Aorta (tissue), 5 donors: ENCODE measurements at places on chromosomes 4 and X. TPM values are rescaled to one million over a fixed set of nuclear protein-coding genes. Genes with fewer than 3 reads are reported as not detected.
A peak's percentile ranks its signal among the peaks of the same experiment; 100 is the strongest.

The LYAR gene
- 12.1 TPM for total RNA-seq

- no peak overlapping the region for H3K27ac ChIP-seq
- no peak overlapping the region for H3K4me3 ChIP-seq
- no peaks in the 10 kb centered on the region for H3K4me1 ChIP-seq
- no peaks in the 10 kb centered on the region for H3K27me3 ChIP-seq
- no peaks in the 10 kb centered on the region for H3K36me3 ChIP-seq
Observed at GRCh38 chrX:151726751-151727150, 7.8 kb upstream of the CNGA2 start.

The USP46 gene
- total RNA-seq, result 23.7 TPM

- no peaks in the 10 kb centered on the region for H3K27me3 ChIP-seq
- peak overlapping the region; percentile 69 for H3K4me3 ChIP-seq
- no peaks in the 10 kb centered on the region for H3K4me1 ChIP-seq
Observed at GRCh38 chrX:135522132-135522530, 1.7 kb downstream of the INTS6L start.

The USP17L17 gene
- total RNA-seq, result not detected

The AIFM1 gene
- total RNA-seq, result 16.8 TPM

The MGARP gene
- total RNA-seq, result 2.2 TPM

GRCh38 chrX:40260146-40260747 is 162.5 kb upstream of the BCOR start:
- no peaks in the 10 kb centered on the region for H3K27me3 ChIP-seq
- no peak for DNase-seq

DNA sequence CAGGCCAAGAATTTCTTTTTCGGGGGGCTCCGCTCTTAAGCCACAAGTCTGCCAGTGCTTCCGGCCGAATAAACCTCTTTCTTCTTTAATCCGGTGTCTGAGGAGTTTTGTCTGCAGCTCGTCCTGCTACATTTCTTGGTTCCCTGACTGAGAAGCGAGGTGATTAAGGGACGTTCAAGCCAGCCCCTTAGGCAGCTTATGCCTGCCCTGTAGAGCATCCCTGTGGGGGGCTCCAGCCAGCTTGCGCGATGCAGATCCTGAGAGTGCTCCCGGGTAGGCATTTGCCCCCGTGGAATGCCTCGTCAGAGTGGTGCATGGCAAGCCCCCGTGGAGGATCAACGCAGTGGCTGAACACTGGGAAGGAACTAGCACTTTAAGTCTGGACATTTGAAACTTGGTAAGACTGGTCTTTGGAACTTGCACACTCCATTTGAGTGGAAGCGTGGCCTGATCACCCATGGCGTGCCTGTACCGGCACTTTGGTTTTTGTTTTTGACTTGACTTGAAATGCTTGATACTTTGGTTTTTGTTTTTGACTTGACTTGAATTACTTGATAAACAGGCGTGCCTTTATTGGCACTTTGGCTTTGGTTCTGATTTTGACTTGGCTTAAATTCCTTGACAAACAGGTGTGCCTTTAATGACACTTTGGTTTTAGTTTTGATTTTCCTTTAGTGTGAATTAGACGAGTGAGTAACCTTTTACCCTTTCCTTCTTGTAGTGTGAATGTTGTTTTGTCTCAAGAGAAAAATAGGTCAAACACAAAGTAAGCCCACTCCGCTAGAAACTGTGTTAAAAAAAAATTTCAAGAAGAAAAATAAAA is 6.1 kb downstream of the ACOX3 start:
- H3K36me3 ChIP-seq, result no peaks in the 10 kb centered on the region
- DNase-seq, result no peak
- no peaks in the 10 kb centered on the region for H3K27me3 ChIP-seq
- no peak overlapping the region for H3K27ac ChIP-seq
- no peaks in the 10 kb centered on the region for H3K4me1 ChIP-seq

DNA sequence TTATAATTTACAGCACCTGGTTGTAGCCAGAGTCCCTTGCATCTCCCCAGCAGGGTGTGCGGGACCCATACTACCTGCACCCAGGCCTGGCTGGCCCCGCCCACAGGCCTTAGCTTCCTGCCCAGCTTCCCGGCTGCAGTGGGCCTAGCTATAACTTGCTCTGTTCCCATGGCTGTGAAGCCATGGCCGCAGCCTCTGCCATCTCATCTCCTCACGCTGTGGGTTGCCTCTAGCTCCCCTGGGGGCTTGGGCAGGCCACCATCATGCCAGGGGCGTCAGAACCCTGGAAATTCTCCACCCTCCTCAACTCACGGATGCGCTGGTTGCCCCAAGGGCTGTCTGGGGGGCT is 26.1 kb upstream of the SORBS2 start:
- H3K4me1 ChIP-seq, result no peaks in the 10 kb centered on the region
- DNase-seq, result no peak
- H3K4me3 ChIP-seq, result no peak overlapping the region

DNA sequence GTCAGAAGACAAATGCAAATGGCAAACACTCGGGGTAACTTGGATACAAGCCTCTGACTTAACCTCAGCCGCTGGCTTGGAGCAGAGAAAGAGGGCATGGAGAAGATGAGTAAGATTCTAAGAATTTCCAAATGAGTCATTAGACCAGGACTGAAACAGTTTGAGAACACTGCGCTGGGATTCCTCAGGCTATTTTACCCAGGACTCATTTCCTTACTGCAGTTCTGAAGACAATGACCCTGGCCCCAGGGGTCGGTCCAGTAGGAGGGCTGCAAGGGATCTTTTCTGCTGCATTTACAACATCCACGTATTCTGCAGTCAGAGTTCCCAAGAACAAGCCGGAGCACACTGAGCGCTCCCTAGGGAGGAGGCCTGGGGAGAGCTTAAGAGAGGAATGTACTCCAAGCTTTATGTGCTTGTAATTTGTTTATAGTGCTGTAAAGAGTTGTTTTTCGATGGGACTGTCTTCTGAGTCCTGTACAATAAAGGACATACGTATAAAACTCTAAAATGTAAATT is 27.3 kb upstream of the SORBS2 start:
- H3K27ac ChIP-seq, result peak overlapping the region; percentile 85
- H3K27me3 ChIP-seq, result no peaks in the 10 kb centered on the region
